IPS-NIHi11 (cell line): ENCODE measurements at places on chromosomes 3 and 15.

DNA sequence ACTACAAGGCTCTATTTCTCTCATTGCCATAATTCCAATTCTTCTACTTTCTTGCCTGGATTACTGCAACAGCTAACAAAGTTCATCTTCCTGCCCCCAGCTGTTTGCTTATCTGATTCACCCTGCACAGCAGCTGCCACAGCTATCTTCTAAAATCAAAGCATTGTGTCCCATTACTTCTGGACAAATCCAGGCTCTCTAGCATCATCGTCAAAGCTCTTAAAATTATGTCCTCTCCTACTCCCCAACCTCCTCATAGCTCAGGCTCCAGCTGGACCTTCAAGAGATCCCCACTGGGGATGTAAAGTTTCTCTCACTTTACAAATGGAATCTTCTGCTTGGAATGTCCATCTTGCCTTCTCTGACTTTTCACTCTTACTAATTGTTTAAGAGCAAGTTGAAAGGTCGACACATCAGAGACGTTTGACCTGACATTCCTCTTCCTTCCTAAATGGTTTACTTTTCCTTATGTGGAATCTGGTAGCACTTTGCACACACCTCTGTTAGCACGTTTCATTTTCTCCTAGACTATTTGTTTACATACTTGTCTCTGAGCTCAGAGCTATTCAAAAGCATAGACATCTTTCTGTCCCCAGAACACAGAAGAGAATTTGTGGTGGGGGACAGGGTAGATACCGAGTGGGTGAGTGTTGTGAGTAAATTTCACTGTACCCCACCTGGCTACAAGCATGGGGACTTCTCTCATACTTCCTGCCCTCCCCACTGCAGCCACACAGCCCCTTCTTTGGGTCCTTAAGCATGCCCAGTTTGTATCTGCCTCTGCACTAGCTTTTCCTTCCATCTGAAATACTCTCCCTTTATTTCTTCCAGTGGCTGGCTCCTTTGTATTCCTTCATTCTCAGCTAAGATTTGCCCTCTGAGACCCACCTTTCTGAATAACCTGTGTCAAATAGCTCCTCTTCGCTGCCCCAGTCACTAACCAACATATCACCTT, 77.9 kb downstream of the SERPINI1 start:
- DNase-seq, result no peak

DNA sequence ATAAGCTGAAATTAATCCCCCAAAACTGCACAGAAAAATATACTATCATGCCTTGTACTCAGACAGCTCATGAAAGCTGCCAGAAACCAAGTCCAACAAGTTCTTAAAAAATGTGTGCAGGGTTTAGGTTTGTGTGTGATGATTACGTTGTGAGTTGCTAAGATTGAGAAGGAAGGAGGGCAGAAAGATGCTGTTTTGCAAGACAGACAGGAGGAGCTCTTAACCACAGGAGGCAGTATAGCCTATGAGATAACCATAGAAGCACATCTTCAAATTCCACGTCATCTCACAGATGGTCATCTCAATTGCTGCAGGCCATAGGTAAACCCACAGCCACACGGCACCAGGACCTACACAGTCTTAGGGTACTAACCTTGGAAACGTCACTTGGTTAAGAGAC, 191.9 kb downstream of the STT3B start:
- DNase-seq, result peak; percentile 29

- no peak for DNase-seq
Observed at GRCh38 chr15:74400915-74401757, 32.6 kb downstream of the SEMA7A start.

- no peak for DNase-seq
Observed at GRCh38 chr3:161203485-161204098, 17.5 kb upstream of the NMD3 start.

GRCh38 chr15:89068325-89068784, 19.9 kb upstream of the ABHD2 start:
- DNase-seq, result no peak

DNA sequence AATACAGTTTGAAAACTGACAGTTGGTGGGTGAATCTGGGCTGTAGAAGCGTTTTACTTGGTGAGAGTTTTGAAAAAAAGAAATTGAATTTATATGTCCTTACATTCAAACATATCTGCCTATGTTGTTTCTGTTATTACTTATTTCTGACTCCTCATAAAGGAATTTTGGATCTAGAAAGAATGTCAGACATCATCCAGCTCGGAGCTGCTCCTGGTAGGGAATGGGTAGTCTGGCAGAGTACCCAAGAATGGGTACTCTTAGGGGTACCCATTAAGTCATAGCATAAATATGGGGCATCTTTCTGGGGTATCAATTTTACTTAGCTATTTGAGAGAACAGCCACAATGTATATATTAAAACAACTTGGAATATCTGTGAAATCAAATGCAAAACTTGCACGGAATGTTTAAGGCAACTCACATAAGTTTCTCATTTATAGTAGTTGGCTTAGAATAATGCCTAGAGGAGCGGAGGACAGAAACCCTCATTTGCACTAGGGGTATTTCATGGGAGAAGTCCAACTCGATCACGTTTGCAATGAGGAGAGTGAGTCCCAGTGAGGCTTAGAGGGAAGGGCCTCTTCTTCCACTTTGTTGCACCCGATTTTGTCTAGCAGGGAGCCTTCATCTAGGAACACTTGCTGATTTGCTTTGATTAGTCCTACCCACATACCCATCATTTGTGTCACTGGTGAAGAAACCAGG, 2.4 kb upstream of the LARP6 start:
- DNase-seq, result no peak

GRCh38 chr15:90449206-90449735, 61.2 kb downstream of the IQGAP1 start:
- DNase-seq, result no peak

DNA sequence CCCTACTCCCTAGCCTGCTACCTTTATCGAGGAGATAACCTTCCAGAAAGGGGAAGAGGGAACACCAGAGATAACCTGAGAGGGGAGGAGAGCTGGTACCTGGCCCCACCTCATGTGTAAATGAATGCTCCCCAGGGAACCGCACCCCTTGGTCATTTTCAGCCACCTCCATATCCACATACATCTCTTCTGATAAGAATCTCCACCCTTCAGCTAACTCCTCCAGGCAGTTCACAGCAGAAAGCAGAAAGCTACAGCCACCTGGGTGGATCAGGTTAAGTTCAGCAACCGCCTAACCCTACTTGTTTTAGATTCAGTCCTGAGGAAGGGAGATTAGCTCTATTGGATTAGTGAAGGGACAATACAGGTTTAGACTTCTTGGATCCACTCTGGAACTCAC, 38.0 kb upstream of the TIMP4 start:
- DNase-seq, result no peak

DNA sequence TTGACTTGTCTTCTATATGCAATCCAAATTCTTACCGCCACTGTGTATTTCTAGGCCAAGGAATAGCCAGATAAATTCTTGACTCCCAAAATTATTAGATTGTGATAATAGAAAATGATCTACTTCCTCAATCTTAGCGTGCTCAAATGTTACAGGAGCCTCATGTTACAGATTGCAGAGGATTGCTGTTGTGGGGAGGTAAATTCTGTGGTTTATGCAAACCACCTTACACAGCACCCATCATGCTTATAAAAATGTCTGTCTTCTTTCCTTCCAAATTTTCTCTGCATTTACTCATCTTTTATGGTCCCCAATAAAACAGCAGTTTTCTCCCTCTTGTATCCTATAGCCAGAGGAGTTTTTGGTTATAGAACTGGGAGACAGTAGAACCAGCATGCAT, 420.2 kb upstream of the ROBO1 start:
- no peak for DNase-seq

DNA sequence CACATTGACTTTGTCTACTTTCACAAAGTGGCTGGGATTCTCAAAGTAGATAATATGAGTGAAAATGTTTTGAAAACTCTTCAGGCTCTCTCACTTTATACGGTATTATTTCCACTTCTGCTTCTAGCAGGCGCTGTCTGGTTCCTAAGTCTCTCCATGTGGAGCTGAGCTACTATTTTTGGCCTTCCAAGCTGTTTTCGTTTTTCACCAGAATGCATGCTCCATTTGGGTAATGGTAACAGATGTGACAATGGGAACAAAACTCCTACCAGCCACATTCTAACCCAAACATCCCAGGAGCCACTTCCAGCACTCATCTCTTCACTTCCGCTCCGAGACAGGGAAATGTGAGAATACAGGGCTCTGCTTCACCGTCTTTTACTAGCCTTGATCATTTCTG, 586.7 kb downstream of the NTRK3 start:
- no peak for DNase-seq

DNA sequence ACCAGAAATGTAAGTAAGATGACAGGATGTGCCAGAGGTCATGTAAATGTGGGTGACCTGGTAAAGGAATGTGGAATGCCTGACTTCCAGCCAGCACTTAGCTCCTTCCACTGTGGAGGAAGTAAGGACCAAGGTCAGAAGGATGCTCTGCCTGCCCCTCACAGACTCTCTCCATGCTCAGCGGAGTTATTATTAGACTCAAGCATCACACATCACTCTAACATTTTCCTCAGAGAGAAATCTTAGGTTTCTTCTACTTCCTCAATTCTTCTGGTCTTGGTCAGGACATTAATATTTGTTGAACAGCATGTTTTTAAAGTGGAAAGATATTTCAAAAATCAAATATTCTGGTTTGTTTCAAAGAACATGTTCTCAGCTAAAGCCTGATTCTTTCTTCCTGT, 231.4 kb upstream of the WNT5A start:
- no peak for DNase-seq

DNA sequence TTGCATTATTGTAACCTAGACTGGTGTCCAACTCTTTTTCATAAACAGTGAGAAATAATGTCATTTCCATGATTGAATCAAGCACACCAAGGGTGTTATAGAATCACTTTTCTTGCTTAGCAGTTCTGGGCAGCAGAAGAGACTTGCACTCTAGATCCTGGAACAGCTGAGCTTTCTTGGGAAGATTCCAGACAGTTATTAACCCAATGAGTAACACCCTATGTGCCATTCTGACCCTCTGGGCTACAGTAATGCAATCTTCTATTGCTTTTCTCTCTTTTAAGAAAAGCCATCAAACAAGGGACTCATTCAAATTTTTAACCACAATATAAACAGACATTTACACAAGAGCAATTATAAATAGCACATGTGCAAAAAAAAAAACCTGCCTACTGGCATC, 39.3 kb upstream of the USP3 start:
- no peak for DNase-seq

- no peak for DNase-seq
Observed at GRCh38 chr15:50594311-50594710, 47.8 kb upstream of the USP50 start.

DNA sequence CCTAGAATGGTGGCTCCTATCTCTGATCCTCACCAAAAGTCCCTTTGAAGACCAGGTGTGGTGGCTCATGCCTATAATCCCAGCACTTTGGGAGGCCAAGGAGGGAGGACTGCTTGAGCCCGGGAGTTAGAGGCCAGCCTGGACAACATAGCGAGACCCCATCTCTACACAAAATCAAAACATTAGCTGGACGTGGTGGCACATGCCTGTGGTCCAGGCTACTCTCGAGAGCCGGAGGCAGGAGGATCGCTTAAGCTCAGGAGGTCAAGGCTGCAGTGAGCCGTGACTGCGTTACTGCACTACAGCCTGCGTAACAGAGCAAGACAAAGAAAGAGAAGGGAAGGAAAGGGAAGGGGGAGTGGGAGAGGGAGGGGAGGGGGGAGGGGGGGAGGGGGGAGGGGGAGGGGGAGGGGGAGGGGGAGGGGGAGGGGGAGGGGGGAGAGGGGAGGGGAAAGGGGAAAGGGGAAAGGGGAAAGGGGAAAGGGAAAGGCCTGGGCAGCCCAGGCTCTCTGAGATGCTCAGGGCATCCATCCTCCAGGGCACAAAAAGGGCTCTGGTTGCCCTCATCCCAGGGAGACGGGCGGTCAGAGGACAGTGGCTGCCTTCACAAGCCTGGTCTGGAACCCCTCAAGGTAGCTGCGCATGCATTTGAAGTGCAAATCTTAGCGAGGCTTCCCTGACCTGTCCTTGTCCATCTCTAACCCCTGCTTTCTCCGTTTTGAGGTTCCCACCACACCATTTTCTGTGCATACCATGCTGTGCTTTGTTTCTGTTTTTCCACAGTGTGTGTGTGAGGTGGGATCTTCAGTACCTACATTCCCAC, 76.1 kb downstream of the LDHAL6B start:
- DNase-seq, result no peak

- no peak for DNase-seq
Observed at GRCh38 chr15:49904296-49904695, 214.7 kb downstream of the ATP8B4 start.

DNA sequence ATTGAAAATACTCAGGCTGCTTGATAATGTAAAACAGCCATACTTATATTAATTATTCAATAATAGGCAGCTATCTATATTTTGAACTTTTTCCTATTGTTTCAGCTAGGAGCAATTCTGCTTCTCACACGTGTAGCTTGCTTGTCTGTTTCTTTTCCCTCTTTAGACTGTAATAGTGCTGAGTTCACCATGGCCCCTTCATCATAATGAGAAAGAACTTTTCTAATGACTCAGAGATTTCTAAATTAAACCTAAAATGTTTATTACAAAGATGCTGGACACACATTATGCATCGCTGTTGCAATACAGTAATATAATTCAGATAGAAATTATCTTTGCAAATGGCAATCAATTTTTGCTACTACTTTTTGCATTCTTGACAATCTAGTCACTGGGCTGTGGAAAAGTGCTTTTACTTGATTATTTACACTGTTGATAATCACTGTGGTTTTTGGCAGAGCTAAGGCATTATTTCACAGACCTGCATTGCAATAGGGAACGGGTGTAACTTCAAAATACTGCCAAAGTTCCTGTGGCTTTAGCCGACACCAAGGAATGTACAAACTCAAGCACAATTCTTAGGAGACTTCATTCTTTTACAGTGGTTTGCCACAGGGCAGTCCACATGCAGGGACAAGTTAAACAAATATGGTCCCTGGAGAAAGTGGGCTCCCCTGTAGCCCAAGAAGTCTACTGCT, 281.0 kb upstream of the TBL1XR1 start:
- DNase-seq, result peak; percentile 48

DNA sequence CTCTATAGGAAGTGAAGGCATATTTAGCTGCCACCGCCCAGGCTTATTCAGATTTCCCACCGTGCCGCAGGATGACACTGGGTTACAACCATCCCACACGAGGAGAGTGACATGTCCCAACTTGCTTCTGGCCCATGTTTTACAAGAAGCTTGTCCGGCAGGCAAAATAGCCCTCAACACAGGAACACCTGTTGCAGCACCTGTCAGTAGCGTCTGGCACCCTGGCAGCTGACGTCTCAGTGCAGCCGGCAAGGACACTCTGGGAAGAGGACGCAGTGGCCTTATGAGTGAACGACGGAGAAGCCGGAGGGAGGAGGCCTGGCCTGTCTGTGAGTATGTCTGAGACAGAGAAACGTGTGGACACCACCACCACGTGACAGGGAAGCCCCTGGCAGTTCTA, 32.1 kb downstream of the FAM174B start:
- DNase-seq, result no peak
